ENCODE measurements at places on chromosomes 12 and 14. TPM values are rescaled to one million over a fixed set of nuclear protein-coding genes. Genes with fewer than 3 reads are reported as not detected.

GRCh38 chr12:71938728-71939385, at the start of gene TPH2:
TPH2 (plus strand) TSS chr12:71938845; CDS start chr12:71938987, 142 bp downstream.
- H3K36me3 ChIP-seq: peaks cover 2% of the 10 kb centered on the region
- H3K27ac ChIP-seq: no peak within 1 kb of the TSS
- peak; percentile 69 for DNase-seq
- no peak within 1 kb of the TSS for H3K4me3 ChIP-seq
- H3K27me3 ChIP-seq: peaks cover 92% of the 10 kb centered on the region
- peaks cover 5% of the 10 kb centered on the region for H3K4me1 ChIP-seq

DNA sequence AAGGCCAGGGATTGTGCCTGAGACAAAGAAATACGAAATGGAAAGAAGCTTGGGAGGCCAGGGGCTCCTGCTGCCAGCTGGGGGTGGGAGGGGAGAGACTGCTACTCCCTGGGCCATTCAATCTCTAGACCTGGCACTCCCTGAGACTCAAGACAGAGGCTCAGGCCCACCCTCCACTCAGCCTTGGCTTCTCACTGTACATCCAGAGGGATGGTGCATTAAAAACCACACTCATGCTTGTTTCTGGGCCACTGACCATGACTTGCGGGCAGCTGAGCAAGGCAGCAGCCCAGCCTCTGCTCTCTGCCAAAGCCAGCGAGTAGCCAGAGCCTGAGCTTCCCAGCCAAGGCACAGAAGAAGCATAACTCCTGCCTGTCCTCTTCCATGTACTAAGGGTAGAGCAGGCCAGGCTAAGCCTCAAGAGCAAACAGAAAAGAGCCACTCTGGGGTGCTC, 41.5 kb downstream of the PITPNM2 start:
- H3K4me3 ChIP-seq: no peak overlapping the region
- H3K27me3 ChIP-seq: no peaks in the 10 kb centered on the region
- H3K27ac ChIP-seq: no peak overlapping the region
- H3K36me3 ChIP-seq: peaks cover 5% of the 10 kb centered on the region
- no peak for DNase-seq
- peaks cover 47% of the 10 kb centered on the region for H3K4me1 ChIP-seq

DNA sequence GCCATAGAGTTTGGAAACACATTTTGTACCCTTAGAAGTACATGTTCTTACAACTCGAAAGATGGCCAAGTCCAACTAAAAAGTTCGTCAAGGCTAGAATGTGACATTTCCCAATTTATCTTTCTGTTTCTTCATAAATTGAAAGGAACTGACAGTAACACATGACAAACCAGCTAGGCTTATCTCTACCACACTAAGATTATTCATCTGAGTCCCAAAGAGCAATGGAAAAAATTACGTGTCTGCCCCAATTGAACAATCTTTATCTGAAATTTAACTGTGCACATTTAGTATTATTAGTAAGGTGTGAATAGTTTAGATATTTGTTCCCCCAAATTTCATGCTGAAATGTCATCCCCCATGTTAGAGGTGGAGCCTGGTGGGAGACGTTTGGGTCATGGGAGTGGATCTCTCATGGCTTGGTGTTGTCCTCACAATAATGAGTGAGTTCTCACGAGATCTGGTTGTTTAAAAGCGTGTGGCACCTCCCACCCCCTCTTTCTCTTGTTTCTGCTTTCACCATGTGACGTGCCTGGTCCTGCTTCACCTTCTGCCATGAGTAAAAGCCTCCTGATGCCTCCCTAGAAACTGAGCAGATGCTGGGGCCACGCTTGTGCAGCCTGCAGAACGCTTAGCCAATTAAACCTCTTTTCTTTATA, 13.3 kb downstream of the CPM start:
- no peaks in the 10 kb centered on the region for H3K27me3 ChIP-seq
- no peak overlapping the region for H3K27ac ChIP-seq
- peak; percentile 23 for DNase-seq
- no peak overlapping the region for H3K4me3 ChIP-seq
- H3K36me3 ChIP-seq: no peaks in the 10 kb centered on the region

DNA sequence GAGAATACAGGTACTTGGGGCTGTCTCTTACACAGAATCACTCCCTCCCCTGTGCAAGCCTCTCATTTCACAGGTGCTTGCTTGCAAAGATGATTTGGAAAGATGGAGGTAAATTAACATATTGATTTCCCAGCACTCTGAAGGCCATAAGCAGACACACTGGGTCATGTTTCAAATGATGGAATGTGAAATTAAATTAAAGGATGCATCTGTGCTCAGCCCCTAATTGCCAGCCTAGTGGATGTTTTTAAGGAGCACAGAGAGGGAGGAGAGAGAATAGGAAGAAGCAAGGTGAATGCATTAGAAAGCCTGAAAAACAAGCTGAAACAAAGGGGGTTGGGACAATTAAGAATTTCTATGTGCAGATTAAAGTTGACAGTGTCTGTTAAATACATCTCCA, 96.1 kb upstream of the GRIP1 start:
- DNase-seq: no peak
- no peak overlapping the region for H3K4me3 ChIP-seq
- peaks cover 20% of the 10 kb centered on the region for H3K4me1 ChIP-seq
- H3K27me3 ChIP-seq: peaks cover 32% of the 10 kb centered on the region
- H3K27ac ChIP-seq: no peak overlapping the region

- H3K36me3 ChIP-seq: no peaks in the 10 kb centered on the region
- no peak for DNase-seq
- H3K4me1 ChIP-seq: peaks cover 7% of the 10 kb centered on the region
- no peaks in the 10 kb centered on the region for H3K27me3 ChIP-seq
These were observed 2.9 kb downstream of the ZFHX2 start for GRCh38 chr14:23548351-23549318.

DNA sequence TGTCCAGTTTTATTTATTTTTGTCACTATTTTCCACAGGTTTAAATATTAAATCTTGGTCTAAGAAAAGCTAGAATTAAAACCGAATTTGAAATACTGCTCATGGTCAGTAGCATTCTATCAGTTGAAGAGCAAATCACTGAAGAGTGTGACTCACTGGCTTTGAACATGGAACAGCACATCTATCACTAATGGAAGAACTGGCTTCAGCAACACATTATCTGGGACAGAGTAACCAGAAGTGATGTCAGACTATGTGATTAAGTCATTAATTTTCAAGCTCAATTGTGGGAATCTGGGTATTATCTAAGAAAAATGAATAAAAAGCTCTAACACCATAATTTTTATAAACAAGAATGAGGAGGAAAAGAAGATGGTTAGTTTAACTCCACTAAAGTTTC, 527.5 kb downstream of the TMTC2 start:
- no peak for DNase-seq
- H3K36me3 ChIP-seq: no peaks in the 10 kb centered on the region
- H3K4me3 ChIP-seq: no peak overlapping the region

GRCh38 chr12:109858764-109859163, 21.6 kb downstream of the GLTP start:
- H3K4me3 ChIP-seq: no peak overlapping the region
- H3K27me3 ChIP-seq: no peaks in the 10 kb centered on the region
- no peaks in the 10 kb centered on the region for H3K36me3 ChIP-seq
- H3K4me1 ChIP-seq: no peaks in the 10 kb centered on the region

KRT74 gene
- not detected for total RNA-seq

NOVA1 gene
- total RNA-seq: not detected

CFAP73 gene
- total RNA-seq: 2.0 TPM
